Femur (tissue), 1 donor: ENCODE measurements at places on chromosomes 11 and 22.

DNA sequence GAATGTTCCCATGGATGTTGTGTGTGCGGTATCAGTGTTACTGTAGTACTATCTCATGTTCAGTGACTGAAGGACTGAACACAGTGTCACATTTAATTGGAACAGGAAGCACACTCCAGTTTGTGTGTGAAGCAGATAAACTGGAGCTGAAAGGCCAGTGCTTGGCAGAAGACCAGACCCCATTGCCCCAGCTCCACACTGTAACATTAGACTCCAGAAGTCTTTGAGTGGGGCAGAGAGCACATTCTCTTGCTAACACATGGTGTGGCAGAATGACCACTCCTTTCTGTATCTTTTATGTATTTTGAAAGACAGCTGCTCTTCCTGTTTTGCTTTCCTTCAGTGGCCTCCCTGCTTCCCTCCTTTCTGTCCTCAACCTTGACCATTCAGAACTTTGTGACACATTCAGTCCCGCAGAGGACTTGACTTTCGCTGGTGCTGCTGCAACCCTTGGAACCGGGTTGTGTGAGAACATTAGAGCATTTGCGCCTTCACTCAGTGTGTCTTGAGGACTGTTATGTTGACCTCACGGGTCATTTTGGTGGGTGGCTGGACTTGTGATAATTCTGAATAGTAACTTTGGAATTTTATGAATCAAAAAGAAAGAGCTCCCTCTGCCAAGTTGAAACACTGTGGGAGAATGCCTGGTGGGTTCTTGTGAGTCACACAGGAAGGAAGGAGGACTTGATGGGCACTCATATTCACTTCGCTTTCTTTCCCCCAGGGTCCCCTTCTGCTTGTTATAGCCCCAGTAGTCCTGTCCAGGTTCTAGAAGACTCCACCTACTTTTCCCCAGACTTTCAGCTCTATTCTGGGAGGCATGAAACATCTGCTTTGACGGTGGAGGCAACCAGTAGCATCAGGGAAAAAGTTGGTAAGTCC, 26.4 kb downstream of the AMOTL1 start:
- DNase-seq: peak; percentile 59

- DNase-seq: peak; percentile 19
Observed at GRCh38 chr11:44753961-44754645, 27.3 kb downstream of the TSPAN18 start.

- DNase-seq: no peak
Observed at GRCh38 chr11:833114-833791, 501 bp downstream of the CD151 start.

- DNase-seq: no peak
Observed at GRCh38 chr22:43241138-43241597, 54.2 kb upstream of the TTLL12 start.

DNA sequence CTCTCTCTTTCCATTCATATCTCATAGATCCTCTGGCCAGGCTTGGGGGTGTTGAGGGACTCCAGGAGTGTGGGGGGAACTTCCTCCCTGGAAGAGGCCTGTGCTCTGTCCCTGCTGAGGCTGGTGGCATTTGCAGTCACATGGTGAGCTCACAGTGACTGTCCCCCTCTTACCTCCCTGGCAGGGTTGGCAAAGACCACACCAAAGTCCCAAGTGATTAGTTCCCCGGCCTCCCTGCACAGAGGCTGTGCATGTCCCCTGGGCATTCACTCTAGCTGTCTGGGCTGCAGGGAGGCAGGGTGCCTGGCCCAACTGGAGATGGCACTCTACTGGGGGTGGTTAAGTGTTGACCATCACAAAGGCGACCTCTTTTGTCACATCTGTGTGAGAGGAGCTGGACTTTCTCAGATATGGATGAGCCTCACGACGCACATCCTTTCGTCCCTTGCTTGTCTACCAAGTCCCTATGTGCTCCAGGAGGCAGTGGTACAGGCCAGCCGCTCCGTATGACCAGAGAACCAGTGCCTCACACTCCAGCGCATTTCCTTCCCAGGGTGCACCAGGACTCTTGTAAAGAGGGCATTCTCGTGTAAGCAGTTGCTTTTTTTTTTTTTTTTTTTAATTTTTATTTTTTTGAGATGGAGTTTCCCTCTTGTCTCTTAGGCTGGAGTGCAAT, 8.8 kb downstream of the TANGO2 start:
- DNase-seq: peak; percentile 16

DNA sequence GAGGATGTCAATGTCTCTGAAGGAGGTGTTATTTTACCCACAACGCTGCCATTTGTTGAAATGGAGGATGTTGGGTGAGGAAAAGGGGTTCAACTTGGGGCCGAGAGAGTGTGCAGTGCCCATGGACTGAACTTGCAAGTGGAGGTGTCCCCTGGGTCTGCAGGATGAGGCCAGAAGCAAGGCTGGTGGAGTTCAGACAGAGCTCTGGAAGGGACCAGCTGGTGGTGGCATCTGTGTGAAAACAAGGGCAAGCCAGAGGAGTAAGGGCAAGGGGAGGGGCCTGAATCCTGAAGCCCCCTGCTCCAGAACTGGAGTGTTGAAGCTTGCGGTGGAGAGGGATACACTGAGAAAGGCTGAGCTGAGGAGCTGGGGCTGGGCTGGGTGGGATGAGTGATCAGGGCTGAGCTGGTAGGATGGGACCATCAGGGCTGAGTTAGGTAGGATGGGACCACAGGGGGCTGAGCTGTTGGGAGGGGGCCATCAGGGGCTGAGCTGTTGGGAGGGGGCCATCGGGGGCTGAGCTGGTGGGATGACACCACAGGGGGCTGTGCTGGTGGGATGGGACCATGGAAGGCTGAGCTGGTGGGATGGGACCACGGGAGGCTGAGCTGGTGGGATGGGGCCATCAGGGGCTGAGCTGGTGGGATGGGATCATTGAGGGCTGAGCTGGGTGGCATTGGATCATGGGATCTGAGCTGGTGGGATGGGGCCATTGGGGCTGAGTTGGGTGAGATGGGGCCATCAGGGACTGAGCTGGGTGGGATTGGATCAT, 13.4 kb upstream of the CTSD start:
- DNase-seq: no peak

- DNase-seq: peak; percentile 33
Observed at GRCh38 chr11:119108146-119108856, 1.2 kb downstream of the C2CD2L start.

DNA sequence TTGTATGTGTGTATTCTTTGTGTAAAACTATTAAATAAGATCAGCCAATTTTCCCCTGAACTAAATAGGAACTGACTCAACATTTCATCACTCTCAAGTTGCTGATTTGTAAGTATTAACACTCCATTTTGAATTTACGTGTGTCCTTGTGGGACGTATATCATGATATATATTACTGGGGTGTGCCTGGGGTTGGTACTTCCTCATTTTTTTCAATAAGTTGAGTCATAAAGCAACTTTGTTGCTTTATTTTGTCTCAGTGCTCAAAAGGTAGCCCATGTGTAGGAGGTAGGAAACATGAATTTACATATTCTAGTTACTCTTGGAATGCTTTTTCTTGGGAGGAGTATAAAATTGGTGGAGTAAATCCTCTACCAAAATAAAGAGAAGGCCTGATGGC, 193.9 kb upstream of the RAG2 start:
- no peak for DNase-seq

DNA sequence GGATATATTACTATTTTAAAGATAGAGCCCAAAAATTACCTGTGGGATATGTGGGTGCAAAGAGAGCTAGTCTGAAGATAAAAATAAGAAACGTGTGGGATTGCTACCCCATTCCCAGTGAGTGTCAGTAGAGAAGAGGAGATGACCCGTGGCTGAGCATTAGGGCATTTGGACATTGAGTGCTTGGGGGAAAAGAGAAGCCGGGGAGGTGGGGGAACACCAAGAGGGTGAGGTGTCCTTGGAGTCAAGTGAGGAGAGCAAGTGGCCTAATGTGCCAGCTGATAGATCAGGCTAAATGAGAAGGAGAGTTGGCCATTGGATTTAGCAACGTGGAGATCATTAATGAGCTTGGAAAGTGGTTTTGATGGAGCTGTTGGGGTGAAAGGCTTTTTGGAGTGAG, 1.2 kb downstream of the POLR2F start:
- DNase-seq: no peak

- DNase-seq: no peak
Observed at GRCh38 chr11:119830400-119830799, 101.4 kb upstream of the NECTIN1 start.

DNA sequence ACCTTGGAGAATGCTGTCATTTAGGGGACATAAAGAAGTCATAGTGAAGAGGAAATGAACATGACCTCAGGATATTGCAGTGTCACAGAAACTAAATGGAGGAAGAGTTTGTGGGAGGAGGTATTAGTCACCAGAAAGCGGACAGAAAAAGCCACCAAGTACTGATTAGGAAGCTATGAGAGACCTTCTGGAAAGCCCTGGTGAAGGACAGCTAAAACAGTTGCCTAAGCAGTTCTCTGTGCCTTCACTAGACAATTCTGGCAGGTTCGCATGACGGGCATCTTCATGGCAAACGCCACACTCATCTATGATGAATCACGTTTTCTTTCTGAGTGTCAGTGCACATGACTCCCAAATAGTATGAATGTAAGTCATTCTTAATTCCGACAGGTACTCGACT, 325.8 kb downstream of the C11orf87 start:
- DNase-seq: no peak

GRCh38 chr22:44026630-44027511, 2.8 kb downstream of the PARVB start:
- peak; percentile 77 for DNase-seq

- no peak for DNase-seq
Observed at GRCh38 chr11:132220474-132220873, 850.1 kb downstream of the NTM start.

DNA sequence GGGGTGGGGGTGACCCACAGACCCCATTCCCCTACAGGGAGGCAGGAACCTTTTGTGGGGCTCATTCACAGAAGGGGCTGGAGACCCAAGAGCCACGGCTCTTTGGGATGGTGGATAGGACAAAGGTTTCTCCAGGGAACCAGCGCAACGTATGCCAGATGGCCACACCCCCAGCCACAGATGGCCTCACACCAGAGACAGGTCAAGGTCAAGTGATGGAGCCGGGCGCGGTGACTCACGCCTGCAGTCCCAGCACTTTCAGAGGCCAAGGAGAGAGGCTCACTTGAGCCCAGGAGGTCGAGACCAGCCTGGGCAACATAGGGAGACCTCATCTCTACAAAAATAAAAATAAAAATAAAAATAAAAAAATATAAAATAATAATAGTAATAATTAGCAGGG, 17.1 kb upstream of the BRSK2 start:
- no peak for DNase-seq

- no peak for DNase-seq
Observed at GRCh38 chr11:110434952-110435779, 5.4 kb downstream of the FDX1 start.

DNA sequence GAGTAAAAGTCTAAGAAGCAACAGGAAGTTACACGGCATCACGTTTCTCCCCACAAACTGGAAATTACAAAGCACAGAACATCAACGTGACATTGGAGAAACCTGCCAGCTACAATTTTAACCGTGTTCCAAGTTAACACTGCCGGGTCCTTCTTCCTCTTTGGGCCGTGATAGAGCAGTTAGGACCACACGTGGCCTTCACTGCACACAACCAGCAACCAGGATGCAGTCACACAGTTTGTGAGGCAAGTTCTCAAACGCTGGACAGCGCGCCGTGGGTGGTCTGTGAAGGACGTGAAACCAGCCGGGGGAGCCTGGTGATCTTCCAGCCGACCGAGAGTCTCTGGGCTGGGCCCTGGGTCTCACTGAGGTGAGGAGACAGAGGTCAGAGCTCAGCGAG, 14.6 kb downstream of the C11orf21 start:
- no peak for DNase-seq

DNA sequence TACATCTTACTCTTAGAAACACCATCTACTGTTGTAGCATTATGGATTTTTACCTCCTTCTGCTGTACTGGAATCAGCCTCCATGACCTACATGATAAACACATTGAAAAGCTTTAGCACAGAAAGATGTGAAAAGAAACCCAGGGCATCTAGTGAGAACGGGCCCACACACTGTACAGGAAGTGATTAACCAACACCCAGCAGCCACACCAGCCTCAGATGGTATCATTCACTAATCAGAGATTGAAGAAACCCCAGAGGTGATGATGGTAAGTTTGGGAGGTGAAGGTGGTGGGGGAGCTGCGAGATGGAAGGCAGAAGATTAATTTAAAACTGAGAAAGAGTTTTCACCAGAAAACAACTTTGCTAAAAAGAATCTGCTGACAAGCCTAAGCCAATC, 46.1 kb downstream of the RASSF10 start:
- DNase-seq: no peak

- DNase-seq: no peak
Observed at GRCh38 chr11:61513143-61513765, 4.7 kb downstream of the LRRC10B start.

- DNase-seq: no peak
Observed at GRCh38 chr11:22459048-22459447, 120.9 kb downstream of the SLC17A6 start.

DNA sequence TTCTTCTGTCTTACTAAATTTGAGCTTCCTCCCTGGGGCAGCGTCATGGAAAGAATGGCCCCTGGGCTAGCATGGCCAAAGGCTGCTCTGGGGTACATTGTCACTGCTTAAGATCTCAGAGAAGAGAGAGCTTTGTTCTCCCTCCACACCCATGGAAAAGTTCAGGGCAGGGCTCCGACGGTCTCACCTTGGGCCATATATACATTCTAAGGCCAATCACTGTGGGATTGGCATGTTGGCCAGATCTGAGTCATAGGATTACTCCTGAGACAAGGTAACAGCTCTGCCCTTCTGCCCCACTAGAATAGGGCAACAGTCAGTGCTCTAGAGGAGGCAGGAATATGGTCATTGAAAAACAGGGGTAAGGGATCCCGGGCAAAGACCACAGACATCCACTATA, 56.2 kb downstream of the BUD13 start:
- no peak for DNase-seq

GRCh38 chr11:113417428-113417827, 29.8 kb downstream of the ANKK1 start:
- DNase-seq: no peak
